ELR (cell line): ENCODE measurements at places on chromosomes 3 and 15.

DNA sequence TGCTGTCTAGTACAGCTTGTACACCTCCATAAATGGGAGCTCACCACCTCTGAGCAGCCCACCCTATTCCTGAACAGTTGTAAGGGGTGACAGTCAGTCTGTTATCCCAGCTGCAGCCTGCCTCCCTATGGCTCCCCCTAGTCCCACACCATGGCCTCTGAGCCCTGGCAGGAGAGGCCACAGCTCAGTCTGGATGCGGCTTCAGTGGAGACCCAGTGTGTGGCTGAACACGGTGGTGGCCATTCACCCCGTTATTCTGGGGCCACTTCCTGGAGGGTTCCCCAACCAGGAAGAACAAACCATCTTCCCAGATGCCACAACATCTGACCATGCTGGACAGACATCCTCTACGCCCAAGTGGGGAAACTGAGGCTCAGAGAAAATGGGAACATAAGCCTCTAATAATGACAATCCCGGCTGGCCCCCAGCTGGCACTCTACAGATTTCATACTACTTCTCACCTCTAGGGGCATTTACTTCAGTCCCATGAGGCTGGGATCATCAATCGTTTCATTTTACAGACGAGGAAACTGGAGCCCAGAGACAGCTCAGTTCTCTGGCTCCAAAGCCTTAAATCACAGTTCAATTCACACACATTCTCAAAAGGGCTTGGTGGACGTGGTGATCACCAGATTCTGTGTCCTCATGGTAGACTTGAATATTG is 9.2 kb upstream of the GRIP2 start:
- DNase-seq, result peak; percentile 54

GRCh38 chr3:29745232-29745870 is 464.5 kb downstream of the RBMS3 start:
- no peak for DNase-seq

DNA sequence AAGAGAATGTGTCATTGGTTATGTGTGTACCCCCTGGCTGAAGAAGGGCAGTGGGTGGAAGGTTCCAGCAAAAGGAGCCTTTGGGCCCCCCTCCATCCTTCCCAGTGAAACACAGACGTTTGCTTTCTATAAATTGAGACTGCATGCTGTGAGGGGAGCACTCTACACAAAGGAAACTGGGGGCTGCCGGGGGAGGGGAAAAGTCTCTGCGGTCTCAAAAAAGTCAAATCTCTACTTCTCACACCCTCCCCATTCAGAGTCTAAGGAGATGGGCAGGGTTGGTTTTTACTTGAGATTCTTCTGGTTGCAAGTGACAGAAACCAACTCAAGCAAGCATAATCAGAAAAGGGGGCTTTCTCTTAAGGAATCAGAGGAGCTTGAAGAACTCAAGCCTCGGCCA is 50.1 kb upstream of the TLE3 start:
- DNase-seq, result no peak

DNA sequence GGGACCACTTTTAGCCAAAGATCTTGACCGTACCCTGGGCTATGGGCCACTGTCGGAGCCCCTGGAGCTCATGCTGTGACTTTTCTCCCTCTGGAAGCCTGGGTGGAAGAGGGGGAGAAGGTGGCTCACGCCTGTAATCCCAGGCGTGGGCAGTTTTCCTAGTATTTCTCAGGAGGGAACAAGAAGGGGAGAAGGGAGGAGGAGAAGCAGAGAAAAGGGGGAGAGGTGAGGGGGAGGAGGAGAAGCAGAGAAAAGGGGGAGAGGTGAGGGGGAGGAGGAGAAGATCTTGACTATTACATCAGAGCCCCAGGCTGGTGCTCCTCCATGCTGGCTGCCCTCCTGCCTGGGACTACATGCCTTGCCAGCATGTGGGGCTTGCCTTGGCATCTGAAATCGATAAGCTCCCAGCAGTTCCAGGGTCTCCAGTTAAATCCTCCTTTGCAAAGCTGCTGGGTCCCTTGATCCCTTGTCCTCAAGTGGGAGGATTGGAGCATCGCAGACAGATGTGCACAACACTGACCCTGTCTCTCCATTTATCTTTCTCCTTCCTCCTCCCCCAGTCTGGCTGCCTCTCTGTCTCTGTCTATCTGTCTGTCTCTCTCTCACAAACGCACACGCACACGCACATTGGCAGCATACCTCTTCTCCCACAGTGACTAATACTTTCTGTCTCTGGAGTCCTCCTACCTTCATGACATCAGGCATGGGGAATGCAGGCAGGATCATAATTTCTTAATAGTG is 41.6 kb downstream of the MRAS start:
- peak; percentile 91 for DNase-seq

DNA sequence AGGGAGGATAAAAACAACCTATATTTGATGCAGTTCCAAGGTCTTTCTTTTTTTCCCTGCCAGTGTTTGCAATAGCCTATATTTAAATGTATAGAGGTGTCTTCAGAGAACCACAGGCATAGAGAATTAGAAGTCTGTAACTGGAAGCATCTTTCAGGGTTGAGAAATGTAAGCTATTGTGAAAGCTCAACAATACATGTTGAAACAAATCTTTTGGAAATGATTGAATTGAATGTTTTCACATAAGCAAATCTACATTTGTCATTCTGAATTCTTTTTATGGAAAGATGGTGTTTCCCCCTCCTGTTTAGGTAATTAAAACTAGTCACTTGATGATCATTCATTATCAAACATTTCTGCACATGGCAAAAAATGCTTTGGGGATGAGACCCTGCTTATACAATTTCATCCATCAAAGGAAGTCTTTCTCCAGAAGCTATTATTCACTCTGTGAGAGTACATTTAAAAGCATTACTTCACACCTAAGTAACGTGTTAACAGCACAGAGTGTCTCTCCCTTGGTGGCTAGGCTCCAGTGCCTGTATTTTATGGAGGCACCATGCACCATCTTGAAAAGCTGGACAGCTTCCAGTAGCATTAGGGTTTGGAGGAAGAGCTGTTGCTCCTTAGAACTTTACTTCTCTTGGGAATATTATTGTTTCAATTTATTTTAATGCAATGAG is 406.2 kb downstream of the LSAMP start:
- no peak for DNase-seq

GRCh38 chr3:151146071-151146730 is 56.8 kb downstream of the GPR171 start:
- DNase-seq, result peak; percentile 78

- DNase-seq, result peak; percentile 78
Observed at GRCh38 chr3:78919021-78919755, 848.6 kb downstream of the ROBO1 start.
